ENCODE measurements at places on chromosomes 11 and 22. TPM values are rescaled to one million over a fixed set of nuclear protein-coding genes. Genes with fewer than 3 reads are reported as not detected.

GRCh38 chr11:80034801-80035200 is 594.0 kb upstream of the TENM4 start:
- DNase-seq = no peak

- DNase-seq = no peak
These were observed 56.2 kb downstream of the BRD1 start for GRCh38 chr22:49771266-49772065.

DNA sequence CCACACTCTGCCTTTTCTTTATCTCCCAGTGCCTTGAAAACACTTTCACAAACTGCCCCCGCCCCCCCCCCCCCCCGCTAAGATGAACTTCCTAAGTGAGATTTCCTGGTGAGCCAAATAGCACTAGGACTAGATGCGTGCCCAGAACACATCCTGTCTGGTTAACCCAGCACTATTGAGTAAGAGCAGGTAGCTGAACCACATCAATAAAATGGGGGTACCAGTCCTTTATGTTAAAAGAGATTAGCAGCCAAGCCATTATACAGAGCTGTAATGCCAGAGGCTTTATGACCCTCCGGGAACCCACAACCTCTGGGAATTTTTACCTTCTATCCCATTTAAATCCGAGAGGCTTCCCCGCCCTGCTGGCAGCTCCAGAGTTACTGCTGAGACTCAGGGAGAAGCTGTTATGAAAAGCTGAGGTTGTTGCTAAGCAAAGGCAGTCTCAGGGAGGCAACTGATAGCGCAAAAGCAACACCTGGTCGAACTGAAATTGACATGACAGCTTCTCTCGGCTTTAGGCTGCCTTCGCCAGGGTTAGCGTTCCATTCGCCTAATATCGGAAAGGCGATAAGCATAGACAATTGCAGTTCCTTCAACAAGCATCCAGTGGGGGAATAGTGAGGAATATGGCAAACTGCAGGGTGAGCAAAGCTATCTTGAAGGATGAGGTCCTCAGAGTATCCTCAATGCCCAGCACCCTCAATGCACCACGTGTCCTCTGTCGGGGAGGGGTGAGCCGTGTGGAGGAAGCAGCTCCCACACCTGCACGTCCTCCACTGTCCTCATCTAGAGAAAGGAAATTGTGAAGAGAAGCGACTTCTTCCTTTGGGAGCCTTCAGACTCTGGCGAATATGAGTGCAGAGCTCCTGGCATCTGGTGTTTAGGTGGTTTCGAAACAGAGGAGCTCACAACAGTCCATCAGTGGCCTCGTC is 977.0 kb downstream of the NTM start:
- DNase-seq = no peak

DNA sequence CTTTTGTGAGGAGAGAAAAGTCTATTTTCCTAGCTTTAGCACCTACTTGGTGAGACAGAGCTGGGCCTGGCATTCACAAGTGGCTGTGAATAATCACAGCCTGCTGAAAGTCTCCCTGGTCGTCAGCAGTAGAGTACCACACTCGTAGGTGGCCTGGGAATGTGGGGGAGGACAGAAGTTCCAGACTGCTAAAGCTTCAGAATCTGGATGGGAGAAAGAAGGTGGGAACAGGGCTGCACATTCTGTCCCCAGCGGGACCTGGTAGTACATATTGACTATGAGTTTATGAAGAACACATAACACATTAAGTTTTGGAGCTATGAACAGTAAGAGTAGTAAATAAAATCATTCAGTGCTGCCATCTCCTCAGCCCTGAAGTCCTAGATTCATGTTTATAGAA is 19.0 kb upstream of the LIMK2 start:
- DNase-seq = no peak

DNA sequence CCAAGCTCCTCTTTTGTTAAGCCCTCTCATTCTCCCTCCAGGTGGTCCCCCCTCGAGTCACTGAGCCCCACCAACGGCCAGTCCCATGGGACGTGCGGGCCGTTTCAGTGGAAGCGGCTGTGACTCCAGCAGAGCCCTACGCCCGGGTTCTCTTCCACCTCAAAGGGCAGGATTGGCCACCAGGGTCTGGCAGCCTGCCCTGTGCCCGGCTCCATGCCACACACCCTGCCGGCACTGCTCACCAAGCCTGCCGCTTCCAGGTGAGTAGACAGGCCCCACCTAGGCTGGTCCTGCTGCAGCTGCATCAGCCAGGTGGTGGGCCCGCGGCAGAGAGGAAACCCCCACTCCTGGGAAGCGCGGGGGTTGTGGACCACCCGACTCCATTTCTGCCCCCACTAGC is 3.3 kb downstream of the TMEM132A start:
- no peak for DNase-seq

GRCh38 chr22:42635531-42635930 is 4.9 kb downstream of the ATP5MGL start:
- peak; percentile 95 for DNase-seq

GRCh38 chr22:45335854-45336522 is 26.3 kb downstream of the FAM118A start:
- no peak for DNase-seq

DNA sequence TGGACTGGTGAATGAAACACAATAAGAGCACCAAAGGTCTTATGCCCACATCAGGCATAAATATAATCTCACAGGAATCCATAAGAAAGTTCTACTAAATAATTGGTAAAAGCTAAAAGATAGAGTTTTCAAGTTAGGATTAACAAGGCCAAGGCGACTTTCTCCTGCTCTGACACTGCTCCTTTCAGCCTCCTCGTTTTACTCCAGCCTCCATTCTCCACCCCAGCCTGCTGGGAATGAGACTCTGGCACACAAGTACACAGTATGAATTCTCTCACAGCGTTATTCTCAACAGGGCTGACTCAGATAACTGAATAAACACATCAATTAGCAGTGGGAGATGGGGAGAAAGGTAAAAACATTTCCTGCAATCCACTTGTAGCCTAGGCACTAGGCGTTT is 94.9 kb downstream of the APOL5 start:
- DNase-seq = no peak

SMIM38 gene
- total RNA-seq = 0.38 TPM
